ENCODE measurements at places on chromosomes 5 and 9.
A peak's percentile ranks its signal among the peaks of the same experiment; 100 is the strongest.

DNA sequence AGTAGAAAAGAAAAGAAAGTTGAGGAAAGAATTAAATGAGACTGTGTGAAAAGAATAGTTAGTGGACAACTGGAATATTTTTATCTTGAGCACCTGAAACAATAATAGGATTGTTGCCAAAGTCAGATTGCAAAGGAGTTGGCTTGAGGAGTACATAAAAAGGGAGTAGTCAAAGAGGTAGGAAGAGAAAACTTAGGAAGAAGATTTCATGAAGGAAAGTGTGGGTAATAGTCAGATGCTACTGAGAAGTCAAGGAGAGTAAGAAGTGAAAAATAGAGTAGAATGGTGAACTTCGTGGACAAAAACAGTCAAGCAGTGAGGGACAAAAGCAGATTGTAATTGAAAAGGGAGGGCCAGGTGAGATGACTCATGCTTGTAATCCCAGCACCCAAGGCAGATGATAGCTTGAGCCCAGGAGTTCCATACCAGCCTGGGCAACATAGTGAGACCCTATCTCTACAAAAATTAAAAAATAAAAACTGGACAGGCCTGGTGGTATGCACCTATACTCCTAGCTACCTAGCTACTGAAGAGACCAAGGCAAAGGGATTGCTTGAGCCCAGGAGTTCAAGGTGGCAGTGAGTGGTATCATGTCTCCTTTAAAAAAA lies 178.9 kb downstream of the NIPBL start:
- DNase-seq: no peak

- DNase-seq: no peak
Measured at GRCh38 chr5:53373451-53374158, 106.8 kb upstream of the FST start.

DNA sequence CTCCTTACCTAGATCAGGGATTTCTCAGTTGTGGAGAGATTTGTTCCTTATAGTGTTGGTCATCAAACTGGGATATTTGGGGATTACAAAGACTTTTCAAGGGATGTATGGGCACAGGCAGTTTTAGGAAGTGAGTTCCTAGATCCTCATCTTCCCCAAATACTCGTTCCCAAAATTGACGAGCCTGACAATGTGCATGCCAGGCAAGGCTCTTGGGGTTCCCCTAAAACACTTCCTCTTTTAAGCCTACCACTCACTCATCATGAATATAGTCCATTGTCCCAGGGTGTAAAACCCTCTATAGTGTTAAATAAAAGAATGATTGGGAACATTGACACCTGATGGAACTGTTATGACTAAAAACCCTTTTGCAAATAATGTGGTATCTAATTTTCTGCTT lies 26.4 kb downstream of the PDCD1LG2 start:
- DNase-seq: no peak

DNA sequence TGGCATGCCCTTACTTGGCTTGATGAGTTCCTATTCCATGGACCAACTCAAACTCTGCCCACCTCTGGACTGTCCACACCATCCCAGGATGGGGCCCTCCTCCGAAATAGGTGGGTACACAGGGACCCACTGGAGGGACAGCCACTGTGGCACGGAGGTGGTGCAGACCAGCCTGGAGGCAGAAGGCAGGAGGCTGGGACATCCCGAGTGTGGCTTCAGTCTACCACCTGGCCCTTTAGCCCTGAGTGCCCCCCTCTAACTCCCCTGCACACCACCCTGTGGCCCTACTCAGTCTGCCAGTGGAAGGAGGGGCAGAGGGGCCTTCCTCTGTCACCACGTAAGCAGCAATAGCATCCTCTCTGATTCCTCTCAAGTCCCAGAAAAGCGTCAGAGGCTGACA lies 3.7 kb downstream of the IL3 start:
- DNase-seq: no peak

- no peak for DNase-seq
Measured at GRCh38 chr5:179438011-179438441, 92.8 kb upstream of the ADAMTS2 start.

- DNase-seq: peak; percentile 49
Measured at GRCh38 chr5:61332851-61333320, 828 bp downstream of the ZSWIM6 start.

GRCh38 chr9:34552986-34553385 lies 30.2 kb upstream of the ENHO start:
- no peak for DNase-seq

DNA sequence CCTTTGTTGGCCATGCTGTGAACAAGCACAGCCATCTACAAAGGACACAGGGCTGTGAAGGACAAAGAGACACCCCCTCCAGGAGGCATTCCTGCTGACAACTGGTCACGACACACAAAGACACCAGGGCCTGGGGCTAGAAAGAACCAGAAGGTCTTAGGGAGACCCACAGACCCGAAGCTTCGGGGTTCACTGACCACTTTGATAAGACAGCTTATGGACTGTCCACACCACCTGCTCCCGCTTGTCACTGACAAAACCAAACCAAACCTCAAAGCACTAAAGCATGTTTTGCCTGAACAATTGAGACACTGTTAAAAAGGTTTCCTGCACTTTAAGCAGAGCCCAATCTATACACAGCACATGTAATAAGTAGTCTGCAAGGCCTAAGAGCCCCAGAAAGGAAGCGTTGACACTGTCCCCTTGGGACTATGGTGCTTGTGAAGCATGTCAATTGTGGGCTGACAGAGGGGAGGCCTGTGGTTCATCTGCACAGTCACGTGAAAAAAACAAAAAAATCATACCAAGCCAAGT lies 185.0 kb downstream of the GAPVD1 start:
- DNase-seq: no peak

DNA sequence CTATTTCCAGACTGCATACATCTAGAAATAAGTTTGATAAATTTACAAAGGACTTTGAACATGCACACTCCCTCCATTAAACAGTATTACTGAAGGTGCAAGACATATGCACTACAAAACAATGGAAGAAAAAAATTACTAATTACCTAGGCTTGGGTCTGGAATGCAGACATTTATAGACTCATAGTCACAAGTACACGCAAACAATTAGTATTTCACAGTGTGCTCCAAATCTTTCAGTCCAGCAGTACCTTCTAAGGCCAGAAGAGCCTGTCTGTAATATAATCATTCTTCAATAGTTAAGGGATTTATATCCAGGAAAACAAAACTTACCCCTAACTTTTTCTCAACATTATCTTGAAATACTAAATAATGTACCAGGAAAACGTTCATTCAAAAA lies 11.2 kb downstream of the RICTOR start:
- DNase-seq: peak; percentile 10

DNA sequence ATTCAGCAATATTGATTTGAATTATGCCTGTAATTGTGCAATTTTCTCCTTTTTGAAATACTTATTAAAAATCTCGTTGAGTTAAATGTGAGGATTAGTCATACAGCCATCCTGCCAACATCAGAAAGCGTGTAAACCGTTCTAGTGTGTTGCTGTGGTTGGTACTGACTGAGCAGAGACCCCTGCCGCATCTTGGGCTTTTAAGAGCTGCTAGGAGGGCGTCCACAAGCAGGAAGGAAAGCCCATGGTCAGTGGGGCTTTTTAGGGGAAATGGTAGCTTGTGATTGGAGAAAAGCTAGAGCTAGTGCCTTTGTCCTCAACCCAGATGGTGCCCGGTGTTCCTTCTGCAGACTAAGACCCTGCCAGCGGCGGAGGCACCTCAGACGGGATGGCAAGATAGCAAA lies 1.3 kb downstream of the SDHA start:
- DNase-seq: no peak
